Stimulated activated CD8-positive, alpha-beta memory T cell treated with anti-CD3 and anti-CD28 coated beads, Interleukin-15, amount 100 ng/mL, for 1 hour (primary cell): ENCODE measurements at places on chromosomes 4 and X.

DNA sequence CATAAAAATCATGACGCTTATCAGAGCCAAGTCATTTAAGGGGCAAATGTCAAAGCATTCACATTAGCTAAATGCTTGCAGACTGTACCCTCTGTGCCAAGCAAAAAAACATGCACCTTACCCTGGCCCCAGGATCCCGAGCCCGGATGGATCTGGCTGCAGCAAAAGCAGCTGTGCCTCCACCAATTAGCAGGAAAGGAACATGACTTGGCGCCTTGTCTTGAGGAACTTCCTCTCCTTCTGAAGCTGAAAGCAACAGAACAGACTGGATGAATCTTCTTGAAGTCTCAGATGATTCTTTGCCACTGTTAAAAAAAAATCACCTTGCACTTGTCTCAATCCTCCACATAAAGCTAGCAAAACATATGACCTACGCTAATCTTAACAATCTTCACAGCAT is 18.0 kb downstream of the AIFM1 start:
- no peak for DNase-seq

DNA sequence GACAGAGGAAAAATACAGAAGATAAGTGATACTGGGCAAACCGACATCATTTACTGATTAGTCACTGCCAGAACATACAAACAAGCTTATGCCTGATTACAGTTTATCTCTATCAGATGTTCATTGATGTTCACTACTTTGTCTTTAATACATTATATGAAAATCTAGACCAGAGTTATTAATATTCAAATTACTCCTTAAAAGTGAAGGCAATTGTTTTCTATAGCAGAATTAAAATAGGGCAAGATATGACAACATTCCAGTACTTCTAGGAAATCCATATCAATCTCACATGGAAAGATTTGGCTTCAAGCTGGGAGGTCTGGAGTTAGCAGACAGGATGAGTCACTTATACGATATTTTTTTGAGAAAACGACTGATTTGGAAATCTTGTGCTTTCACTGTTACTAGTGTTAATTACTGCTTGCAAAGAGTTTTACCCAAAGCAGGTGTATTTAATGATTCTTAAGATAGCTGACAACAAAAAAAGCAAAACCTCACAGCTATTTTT is 31.8 kb downstream of the HPGD start:
- no peak for DNase-seq

DNA sequence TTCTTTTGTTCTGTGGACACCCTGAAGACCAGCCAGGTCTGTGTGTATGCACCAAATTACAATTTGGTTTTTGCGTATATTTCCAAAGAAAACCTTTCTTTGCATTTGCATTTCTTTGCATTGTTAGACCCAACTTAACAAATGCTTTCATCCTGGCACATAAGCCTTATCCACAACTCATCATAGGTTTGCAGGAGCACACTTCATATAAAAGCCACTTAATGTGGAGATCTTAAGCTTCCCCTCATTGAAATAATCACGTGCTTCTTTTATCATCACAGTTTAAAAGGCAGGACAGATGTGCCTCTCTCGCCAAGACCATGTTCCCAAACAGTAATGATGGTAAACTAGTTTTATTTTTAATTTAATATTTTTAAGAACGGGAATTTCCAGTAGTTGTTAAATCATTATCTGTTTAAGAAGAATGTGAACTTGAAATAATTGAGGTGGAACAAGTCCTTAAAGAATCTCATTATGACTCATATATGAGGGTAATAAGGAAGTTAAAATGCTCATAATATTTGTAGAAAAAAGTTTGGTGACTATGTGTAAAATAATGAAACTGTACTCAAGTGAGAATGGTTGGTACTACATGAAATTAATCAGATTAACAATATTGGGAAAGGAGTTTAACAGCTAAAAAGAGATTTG is 65.5 kb downstream of the GLRA3 start:
- DNase-seq, result no peak

DNA sequence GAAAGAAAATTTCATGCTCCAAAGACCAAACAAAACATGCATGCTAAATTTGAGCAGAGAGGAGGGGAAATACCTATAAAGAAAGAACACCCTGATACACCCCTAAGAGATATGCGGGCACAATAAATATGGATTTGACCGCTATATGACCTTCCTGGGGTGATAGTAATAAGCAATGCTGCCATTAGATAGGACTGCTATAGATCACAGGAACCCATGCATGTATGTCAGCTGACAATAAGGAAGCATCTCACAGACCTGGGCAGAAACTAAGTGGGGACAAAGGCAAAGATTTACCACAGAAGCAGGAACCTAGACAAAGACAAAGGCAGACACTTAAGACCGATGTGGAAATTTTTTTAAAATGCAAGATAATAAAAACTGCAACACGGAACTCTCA is 21.3 kb downstream of the ZNF721 start:
- no peak for DNase-seq

GRCh38 chrX:118464501-118464900 is 31.1 kb upstream of the DOCK11 start:
- DNase-seq, result no peak

DNA sequence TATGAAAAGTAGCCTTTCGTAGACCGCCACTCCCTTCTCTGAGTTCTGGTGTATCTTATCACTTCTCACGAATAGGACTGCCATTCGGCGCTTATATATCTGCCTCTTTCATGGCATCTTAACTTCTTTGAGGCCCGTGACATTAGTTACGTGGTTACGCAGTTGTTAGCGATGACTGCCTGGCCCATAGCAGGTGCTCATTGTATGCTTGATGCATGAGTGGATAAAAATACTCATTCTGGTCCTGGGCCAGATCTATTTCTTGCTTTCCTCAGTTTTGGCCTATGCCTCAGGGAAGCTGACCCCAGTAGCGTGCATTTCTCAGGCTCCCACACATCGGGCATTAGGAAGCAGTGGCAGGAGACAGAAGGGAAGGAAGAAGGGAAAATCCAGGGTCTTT is 60.7 kb upstream of the PITX2 start:
- DNase-seq, result no peak

DNA sequence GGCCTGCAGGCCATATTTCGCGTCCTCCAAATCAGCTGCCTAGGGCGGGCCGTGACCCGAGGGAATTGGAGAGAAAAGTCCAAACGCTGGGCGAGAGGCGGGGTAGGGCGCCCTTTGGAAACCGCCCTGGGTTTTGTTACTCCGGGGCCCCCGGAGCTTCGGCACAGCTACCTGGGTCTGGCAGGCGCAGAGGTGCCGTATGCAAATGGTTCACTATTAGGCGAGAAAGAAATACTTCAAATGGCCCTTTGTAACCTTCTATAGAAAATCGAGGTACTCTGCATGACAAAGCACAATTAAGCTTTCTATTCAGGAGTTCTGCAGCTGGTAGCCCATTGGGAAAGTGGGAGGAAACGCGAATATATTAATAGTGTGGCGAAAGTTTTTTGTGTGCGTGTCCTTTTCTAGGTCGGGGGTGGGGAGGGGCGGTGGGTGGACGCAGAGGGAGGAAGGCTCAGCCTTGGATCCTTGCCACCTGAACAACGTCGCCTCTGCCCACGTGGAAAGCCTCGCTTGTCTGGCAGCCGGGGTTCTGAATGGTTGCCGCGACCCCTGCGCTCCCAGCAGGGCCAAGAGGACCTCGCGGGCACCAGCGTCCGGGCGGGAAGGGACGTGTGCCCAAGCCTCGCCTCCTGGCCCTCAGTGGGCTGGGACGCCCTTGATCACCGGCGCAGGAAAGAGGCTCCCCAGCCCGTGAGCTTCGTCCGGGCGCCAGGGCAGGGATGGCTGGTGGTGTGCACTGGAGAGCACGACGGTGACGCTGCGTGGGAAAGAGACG is 9.5 kb downstream of the GSX2 start:
- no peak for DNase-seq

GRCh38 chr4:155741546-155741945 is 17.3 kb upstream of the GUCY1B1 start:
- no peak for DNase-seq

DNA sequence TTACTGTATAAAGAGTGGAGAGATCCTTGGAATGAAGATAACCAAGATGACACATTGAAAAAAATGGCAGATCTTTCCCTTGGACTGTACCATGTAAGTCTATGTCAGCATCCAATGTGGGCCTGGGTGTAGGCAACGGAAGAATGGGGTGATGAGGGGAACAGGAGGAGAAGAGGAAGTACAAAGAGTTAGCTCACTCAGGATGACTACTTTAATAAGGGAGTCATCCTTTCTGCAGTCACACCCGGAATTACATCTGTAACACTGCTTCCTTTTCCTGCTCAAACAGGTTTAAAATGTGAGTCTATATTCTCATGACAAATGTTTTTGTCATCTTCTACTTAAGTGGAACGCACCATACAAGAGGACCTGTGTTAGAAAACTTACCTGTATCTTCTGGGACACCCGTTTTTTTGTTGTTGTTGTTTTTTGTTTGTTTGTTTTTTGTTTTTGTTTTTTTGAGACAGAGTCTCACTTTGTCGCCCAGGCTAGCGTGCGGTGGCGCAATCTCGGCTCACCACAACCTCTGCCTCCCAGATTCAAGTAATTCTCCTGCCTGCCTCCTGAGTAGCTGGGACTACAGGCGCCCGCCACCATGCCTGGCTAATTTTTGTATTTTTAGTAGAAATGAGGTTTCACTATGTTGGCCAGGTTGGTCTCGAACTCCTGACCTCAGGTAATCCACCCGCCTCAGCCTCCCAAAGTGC is 18.0 kb downstream of the HPSE start:
- DNase-seq, result no peak

- DNase-seq, result no peak
Observed at GRCh38 chr4:76526585-76526990, 91.6 kb downstream of the SHROOM3 start.

DNA sequence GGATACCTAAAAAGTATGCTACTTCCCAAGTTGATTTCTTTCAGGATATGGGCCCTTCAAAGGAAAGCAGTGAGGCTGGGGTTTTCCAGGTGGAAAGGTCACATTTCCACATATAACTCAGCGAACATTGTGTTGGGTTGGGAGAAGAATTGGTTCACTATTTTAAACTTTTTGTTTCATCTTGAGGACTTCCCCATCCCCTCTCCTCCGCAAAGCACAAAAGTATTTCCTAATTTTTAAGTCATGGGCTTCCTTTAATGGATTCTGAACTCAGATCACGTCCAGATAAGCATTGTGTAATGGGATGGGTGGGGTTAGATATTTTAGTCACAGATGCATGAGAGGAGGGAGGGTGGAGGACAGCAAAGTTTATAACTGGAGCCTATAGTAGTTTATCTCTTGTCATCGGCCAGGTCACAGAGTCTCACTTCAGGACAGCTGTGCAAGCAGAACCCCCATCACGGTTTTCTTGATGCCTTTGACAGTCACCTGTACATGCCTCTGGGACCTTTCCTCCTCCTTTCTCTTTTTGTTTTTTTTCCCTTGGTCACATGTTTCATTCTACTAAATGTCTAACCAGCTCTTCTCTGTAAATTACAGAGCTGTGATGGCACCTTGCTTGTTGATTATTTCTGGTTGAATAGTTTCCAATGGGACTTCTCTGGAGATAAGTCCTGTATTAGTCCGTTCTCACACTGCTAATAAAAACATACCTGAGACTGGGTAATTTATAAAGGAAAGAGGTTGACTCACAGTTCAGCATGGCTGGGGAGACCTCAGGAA is 115.4 kb downstream of the PTTG2 start:
- no peak for DNase-seq

DNA sequence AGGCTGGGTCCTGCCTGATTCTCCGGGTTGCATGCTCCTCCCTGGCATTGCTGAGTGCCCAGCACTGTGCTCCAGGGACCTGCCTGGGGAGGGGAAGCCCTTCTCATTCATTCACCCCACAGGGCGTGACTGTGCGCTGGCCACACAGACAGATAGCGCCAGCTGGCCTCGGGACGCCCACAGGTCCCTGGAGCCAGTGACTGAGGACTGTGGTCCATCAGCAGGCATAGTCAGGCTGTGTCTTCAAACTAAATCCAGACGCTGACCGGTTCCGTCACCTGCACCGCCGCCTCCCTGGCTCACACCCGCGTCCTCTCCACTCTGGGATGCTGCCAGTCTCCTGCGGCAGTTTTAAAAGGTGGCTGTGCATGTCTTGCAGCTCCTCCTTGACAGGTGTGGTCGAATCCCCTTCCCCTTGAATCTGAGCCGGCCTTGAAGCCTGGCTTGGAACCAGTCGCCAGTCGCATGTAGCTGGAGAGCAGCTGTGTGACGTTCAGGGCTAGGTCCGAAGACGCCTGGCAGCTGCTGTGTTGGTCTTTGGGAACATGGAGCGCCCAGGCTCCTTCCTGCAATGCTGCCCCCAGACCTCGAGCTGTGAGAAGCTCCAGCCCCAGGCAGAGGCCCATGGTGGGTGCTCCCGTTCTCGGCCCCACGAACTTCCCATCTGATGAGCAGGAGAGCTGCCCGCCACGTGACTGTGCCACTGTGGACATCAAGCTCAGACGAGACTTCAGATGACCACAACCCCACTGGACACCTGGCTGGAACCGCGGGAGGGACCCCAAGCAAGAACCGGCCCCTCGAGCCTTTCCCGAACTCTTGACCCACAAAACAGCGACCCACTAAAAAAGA is 94.1 kb downstream of the ADRA2C start:
- no peak for DNase-seq

DNA sequence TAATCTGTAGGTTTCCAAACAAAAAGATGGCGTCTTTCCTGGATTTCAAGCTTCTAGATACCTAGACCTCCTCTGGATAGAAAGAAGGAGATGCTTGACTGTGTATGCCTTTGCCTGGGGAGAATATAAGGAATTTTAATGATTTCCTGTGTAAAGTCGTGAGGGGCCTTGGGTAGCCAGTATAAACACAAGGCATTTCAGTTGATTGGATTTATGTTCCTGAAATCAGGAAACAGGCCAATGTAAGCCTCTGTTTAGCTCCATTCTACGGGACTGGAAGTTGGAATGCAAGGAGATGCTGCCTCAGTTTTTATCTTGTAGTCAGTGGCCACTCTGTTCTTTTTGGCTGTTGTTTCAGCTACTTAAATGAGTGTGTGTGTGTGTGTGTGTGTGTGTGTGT is 137.2 kb downstream of the GUCY2F start:
- DNase-seq, result no peak

DNA sequence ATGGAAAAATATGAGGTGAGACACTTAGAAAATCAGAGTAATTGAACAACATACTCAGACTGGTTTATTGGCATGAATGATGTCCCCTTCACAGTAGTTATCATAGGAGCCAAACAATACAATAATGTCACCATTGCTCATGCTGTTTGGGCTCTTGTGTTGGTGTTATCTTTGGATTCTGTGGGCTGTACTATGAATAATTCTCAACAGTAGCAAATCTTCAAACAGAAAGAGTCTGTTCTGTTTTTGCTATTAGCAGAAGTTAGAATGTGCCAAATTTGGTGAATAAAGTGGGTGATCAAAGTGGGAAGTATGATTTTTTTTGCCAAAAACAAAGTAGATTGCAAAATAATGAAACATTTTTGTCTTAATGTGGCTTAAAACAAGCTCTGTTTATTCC is 58.3 kb downstream of the GRID2 start:
- no peak for DNase-seq

GRCh38 chrX:1449036-1449822 is 3.5 kb downstream of the ASMTL start:
- DNase-seq, result no peak

- no peak for DNase-seq
Observed at GRCh38 chr4:174592985-174593335, 70.7 kb upstream of the HPGD start.

GRCh38 chr4:52646096-52646495 is 13.0 kb downstream of the USP46 start:
- DNase-seq, result no peak

GRCh38 chr4:74021601-74022000 is 16.9 kb downstream of the CXCL3 start:
- DNase-seq, result no peak

GRCh38 chr4:68748181-68748991 is 67.4 kb upstream of the UGT2B10 start:
- DNase-seq, result no peak
